Stimulated activated CD8-positive, alpha-beta memory T cell treated with anti-CD3 and anti-CD28 coated beads, Interleukin-7, amount 100 ng/mL, for 1 hour (primary cell): ENCODE measurements at places on chromosomes 12 and 14.

DNA sequence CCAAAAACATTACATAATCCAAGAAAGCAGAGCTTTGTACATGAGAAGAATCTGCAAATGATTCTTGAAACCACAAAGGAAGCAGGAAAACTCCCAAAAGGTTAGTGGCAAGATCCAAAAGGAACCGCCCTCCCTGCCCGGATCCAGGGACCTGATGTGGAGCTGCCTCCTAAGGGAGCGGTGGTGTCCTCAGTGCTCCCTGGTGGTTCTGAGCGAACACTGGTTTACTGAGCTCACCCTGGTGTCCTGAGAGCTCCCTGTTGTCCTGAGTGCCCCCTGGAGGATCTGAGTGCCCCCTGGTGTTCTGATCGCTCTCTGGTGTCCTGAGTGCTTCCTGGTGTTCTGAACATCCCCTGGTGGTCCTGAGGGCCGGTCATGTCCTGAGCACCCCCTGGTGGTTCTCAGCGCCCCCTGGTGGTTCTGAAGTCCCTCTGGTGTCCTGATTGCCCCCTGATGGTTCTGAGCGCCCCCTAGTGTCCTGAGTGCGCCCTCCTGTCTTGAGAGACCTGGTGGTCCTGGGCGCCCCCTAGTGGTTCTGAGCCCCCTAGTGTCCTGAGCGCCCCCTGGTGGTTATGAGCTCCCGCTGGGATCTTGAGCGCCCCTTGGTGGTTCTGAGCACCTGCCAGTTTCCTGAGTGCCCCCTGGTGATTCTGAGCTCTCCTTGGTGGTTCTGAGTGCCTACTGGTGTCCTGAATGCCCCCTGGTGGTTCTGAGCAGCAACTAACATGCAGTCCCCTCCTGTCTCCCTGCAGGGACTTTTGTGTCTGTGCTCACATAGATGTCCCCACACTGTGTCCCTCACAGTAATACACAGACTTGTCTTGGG is 891.1 kb downstream of the TMEM121 start:
- peak; percentile 39 for DNase-seq

DNA sequence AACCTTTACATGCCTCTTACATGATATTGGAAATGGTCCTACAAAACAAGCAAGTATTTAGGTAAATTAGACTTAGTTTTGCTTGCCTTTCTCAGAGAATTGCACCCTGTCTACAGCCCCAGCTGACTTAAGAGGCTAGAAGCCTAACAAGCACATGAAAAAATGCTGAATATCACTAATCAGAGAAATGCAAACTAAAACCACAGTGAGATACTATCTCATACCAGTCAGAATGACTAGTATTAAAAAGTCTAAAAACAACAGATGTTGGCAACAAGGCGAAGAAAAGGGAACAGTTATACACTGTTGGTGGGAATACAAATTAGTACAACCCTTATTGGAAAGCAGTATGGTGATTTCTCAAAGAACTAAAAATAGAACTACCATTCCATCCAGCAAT is 103.8 kb downstream of the EGLN3 start:
- DNase-seq = no peak

DNA sequence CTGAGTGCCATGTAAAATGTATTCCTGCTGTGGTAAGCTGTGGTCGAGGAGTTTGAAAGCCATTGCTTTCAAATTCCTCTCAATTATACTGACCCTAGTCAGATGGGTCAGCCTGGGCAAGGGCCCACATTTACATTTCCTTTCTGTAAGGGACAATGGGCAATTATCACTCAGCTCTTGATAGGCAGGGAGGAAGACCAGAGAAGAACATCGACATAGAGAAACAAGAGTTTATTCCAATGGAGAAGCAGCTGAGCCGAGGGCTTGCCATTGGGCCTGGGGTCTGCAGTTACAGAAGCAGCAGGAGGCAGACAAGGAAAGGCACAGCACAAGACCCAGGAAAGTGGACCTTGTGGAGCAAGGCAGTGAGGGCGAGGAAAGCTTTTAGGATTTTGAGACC is 9.7 kb downstream of the NRIP2 start:
- DNase-seq = no peak

DNA sequence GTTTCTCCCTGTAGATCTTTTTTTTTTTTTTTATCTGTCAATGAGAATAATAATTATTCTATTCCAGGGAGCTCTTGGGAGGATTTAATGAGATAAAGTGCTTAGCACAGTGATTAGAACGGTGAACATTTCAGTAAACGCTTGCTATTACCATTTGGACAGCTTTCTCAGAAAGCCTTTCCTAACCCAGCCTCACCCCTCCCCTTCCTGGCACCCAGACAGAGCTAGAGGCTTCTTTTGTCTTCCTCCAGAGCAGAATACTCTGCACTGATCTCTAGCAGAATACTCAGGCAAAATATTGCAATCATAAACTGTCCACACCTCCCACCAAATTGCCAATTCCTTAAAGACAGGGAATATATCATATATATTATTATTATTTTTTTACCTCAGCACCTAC is 66.6 kb downstream of the ERGIC2 start:
- DNase-seq = no peak

- DNase-seq = no peak
Measured at GRCh38 chr12:116130431-116130830, 147.1 kb downstream of the MED13L start.

DNA sequence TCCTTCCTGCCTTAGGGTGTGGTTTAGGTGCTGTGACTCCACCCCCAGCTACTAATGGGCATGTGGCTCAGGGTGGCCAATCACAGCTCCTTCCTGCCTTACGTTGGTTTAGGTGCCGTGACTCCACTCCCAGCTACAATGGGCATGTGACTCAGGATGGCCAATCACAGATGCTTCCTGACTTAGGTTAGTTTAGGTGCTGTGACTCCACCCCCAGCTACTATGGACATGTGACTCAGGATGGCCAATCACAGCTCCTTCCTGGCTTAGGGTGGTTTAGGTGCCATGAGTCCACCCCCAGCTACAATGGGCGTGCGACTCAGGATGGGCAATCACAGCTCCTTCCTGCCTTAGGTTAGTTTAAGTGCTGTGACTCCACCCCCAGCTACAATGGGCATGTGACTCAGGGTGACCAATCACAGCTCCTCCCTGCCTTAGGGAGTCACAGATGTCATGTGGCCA is 163.9 kb downstream of the TBX5 start:
- DNase-seq = no peak

- DNase-seq = no peak
Measured at GRCh38 chr12:98037401-98038140, 477.8 kb upstream of the TMPO start.

GRCh38 chr12:96398424-96399119 is 1.7 kb downstream of the CDK17 start:
- DNase-seq = no peak

- no peak for DNase-seq
Measured at GRCh38 chr14:20798318-20798717, 4.3 kb downstream of the RNASE1 start.

DNA sequence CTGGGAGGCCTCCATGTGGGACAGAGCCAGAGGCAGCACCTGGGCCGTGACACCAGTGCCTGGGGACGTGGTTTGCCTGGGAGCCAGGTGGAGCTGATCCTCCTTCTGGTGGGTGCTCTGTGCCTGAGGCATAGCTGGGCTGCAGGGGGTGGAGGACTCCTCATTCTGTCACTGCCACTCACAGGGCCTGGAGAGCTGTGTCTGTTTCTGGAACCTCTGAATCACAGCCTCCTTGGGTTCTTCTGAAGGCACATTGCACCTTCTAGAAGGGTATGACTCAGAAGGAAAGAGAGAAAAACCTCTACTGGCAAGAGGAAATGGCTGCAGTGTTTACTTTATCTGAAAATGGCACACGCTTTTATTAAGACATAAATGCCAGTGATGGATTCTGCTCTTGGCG is 659.8 kb downstream of the VRK1 start:
- DNase-seq = peak; percentile 44

- no peak for DNase-seq
Measured at GRCh38 chr14:54712465-54713200, 145.7 kb downstream of the SAMD4A start.

- no peak for DNase-seq
Measured at GRCh38 chr14:87687420-87687819, 305.6 kb downstream of the GALC start.

DNA sequence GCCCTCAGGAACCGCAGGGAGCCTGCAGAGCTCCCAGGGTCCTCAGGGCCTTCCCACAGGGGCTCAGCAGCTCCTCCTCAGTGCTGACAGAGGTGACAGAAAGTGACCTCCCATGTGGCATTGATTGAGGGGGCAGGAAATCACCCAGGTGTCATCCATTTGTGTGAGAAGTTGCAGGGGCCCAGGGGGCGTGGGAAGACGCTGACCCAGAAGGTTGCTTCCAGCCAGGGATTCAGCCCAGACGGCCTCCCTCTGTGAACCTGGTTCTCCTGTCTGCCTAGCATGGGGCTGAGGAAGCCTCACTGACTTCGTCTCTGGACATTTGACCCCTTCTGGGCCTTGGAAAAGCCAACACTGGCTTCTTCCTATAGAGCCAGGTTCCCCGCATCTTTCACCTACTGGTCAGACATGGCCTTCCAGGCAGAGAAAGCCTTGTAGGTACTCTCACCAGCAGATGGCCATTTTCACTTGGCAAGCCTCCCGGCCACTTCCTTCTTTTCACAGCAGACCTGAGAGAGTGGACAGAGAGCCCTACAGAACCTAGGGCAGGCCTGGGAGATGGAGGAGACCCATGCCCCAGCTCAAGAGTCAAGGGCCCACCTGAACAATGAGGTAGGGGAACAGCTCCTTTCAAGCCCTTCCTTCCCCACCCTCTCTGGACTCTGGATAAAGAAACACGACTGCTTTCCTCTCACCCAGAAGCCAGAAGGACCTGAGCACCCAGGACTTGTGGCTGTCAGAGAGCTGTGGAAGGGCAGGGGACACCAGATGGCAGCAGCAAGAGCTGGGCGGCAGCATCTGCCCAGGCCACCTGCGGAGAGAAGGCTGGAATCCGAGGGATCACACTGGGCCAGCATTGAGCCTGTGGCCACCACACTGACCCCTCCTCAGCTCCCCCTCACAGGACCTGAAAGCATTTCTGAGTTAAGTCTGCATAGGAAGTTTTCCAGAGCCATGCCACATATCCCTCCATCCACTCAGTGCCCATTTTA is 377.8 kb downstream of the DPF3 start:
- DNase-seq = no peak

- no peak for DNase-seq
Measured at GRCh38 chr14:95380350-95381042, 60.8 kb upstream of the CLMN start.

GRCh38 chr12:48980389-48980952 is 2.3 kb downstream of the WNT1 start:
- no peak for DNase-seq

DNA sequence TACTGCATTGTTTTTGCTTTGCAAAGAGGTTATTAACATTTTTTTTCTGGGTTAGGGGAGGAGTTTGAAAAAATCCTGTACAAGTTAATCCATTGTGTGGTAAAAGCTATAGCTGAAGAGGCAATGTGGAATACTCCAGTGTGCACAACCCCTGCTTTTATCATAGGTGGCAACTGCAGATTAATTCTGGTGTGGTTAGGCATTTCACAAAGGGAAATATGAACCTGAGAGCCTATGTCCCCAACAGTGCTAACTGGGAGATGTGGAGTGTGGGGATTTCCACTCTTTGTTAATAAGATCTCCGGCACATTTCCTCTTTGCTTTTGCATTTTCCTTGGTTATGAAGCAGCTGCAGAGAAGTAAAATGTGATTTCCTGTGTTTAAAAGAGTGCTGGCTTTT is 33.6 kb downstream of the PRORP start:
- DNase-seq = no peak

GRCh38 chr14:75280291-75280830 is 1.7 kb downstream of the FOS start:
- no peak for DNase-seq

- DNase-seq = no peak
Measured at GRCh38 chr12:50232771-50233209, 50.5 kb downstream of the LIMA1 start.

DNA sequence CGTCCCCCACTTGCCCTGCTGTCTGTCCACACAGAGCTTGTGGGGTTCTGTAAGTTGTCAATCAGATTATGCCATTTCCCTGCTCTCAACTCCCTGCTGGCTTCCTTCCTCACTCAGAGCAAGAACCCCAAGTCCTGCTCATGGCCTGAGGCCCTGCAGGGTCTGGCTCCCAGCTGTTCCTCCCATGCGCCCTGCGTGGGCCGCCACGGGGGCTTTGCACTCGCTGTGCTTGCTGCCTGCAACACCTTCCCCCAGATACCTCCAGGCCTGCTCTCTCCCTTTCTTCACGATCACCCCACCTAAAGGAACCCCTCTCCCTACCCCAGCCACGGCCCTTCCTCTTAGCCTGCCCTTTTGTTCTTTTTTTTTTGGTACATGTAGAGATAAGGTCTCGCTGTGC is 234.6 kb downstream of the AACS start:
- DNase-seq = no peak

GRCh38 chr14:71432334-71433110 is 499.7 kb upstream of the RGS6 start:
- DNase-seq = no peak

DNA sequence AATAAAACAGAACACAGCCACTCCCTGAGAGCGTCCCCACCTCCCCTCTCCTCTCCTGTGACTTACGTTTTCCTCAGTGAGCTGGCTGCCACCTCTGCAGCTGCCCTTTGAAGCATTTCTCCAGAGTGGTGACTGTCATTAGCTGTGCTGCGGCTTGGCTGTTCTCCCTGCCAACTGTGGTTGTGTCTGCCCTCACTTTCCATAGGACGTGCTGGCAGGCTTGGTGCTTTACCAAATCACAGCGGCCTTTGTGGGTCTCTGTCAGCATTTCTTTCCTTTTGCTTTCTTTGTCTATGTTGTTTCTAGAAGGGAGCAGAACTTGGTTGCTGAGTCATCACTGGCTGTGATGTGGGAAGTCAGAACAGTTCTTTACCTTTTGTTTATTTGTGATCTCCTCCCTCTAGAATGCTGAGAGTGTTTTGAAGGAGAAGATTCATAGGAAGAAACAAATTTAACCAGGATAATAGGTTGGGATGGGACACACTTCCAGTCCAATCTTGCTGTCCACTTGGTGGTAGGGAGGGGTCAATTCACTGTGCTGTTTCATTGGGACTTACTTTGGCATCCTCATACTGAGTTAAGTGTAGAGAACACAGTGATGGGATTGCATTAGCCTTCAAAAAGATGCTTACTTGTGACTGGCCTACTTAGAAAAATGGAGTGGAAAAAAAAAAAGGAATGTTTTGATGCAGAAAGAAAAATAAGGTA is 88.2 kb downstream of the TMX1 start:
- DNase-seq = no peak

DNA sequence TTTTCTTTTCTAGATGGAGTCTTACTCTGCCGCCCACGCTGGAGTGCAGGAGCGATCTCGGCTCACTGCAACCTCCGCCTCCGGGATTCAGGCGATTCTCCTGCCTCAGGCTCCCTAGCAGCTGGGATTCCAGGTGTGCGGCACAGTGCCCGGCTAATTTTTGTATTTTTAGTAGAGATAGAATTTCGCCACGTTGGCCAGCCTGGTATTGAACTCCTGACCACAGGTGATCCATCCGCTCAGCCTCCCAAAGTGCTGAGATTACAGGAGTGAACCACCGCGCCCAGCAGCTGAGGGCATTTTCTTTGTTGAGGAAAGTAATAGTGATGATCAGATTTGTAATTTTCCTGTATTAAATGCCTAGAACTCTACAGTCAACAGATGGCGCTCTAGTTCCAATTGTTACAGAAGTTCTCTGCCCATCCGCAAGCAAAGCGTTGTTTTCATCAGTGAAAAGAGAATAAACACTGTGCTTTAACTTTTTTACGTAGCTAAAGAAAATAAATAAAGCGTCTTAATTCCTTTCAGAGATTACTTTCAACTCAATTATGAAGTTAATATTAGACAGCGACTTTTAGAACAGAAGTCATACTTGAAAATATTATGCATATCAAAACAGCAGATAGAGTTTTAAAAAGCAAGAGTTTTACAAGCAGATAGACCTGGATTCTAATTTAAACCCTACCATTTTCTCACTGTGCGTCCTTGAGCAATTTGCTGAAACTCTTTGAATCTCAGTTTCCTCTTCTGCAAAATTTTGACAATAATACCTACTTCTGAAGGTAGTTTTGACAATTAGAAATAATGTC is 335.1 kb downstream of the DUSP6 start:
- DNase-seq = no peak
